ENCODE measurements at places on chromosomes 2 and 18.

DNA sequence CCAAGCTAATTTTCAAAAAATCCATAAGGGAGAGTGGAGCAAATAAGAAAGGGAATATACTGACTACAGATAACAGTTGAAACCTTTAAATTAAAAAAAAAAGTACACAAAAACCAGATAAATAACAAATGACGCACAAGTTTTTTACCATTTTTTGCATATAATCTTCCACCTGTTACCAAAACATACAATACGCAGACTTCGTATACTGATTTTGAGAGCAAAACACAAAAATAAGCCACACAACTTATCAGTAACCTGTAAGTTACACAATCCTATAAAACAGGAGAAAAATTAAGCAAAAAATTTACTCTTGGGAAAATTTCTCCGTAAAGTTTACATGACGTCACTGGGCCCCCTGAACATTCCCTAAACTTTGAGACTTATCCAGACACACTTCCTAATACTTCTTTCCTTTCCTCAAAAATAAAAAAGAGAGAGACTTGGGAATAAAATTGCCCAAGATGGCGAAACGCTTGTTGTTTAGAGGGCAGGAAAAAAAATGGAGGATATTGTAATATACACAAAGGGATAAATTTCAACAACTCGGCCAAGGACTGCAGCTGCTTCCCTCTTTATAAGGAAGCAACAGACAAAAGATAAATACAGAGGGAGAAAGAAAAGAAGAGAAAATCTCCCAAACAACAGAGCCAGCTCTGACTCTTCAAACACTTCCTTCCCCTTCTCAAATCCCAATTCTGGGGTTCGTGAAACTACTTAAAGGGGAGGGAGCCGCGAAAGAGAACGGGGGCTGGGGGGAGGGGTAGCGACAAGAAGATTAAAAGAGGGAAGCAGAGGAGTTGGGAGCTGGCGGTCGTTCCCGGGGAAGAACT lies 1.6 kb downstream of the BAZ2B start:
- peak; percentile 46 for DNase-seq

- no peak for DNase-seq
Observed at GRCh38 chr2:101843048-101843447, 145.5 kb downstream of the MAP4K4 start.

GRCh38 chr2:202113571-202114142 lies 40.6 kb downstream of the KIAA2012 start:
- DNase-seq: no peak

DNA sequence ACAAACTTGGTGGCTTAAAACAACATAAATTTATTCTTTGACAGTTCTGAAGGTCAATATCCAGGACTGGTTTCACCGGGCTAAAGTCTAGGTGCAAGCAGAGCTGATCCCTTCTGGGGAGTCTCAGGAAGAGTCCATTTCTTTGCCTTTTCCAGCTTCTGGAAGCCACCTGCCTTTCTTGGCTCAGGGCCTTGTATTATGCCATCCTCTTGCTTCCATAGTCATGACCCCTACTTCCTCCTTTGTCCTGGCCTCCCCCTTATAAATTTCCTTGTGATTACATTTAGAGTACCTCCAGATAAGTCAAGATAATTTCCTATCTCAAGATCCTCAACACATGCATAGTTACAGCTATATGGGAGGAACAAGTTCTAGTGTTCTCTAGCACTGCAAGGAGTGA lies 1089.5 kb downstream of the LRP1B start:
- DNase-seq: no peak

DNA sequence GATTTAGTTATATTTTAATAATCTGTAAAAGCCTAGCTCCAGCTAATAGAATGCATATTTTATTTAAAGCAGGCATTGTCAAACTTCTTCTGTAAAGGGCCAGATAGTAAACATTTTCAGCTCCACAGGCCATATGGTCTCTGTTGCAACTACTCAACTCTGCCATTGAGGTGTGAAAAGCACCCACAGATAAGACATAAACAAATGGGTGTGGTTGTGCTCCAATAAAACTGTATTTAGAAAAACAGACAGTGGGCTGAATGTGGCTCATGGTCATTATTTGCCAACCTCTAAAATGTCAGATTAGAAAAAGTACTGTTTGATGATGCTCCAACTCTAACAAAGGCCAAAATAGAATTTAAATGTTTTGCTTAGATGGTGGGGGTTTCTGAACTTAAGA lies 519.9 kb downstream of the RNF144A start:
- peak; percentile 29 for DNase-seq

DNA sequence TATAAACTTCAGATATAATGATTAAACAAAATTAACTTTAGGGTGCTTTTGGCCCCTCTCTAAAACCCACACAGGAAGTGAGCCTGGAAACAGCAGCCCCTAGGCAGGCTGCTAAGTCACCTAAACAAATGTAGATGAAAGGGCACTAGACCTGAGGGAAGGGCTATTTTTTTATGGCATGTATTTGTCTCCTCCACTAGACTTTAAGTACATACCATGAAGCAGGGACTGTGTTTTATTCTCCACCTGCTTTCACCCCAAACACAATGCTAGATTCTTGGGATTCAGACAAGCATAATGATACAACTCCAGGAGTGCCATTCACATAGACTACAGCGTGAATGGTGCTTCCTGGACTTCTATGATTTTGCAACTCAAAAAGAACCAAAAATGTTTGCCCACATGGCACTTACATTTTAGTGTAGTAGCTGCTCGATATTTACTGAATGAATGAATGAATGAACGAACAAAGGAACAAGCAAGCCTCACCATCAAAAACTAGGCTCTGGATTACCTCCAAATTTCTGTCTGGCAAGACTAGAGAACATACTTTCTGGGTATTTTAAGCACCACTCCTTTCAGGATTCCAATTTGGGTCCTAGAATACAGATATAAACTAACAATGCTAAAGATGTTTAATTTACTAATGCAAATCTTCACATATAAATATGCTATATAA lies 10.1 kb downstream of the ATAD2B start:
- DNase-seq: no peak

- no peak for DNase-seq
Observed at GRCh38 chr2:14828968-14829367, 196.5 kb downstream of the LRATD1 start.

DNA sequence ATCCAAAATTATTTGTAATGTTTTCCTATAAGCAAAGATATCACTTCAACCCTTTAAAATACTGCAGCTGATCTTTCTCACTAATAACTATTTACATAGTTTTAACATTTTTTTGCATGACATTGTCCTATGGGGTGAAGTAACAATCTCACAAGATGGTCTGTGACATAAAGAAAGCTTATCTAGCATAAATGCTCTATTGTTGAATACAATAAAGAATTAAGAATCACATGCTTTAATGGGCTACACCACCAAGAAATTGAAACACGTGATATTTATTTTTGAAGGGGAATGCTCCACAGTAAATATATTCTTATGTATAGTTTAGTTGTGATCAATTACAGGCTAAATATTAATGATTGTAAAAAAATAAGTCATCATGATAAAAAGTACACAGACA lies 441.1 kb downstream of the PTH2R start:
- DNase-seq: no peak

- peak; percentile 33 for DNase-seq
Observed at GRCh38 chr2:161199912-161200701, 39.9 kb downstream of the TANK start.

DNA sequence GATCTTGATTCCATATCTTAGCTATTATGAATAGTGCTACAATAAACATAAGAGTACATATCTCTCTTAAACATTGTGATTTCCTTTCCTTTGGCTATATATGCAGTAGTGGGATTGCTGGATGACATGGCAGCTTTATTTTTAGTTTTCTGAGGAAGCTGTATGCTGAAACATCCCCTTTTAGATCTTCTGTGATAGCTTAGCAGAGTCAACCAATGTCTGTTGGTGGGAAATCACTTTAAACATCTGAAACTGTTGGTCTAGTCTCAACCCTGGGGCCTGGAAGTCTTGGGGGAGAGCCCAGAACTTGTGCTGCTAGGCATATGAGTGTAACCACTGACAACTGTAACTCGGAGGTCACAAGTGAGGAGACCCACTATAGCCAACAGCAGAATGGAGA lies 378.6 kb upstream of the SLC14A2 start:
- DNase-seq: no peak

GRCh38 chr2:27136751-27137150 lies 2.3 kb upstream of the PREB start:
- DNase-seq: no peak

- no peak for DNase-seq
Observed at GRCh38 chr2:59308108-59308507, 1067.0 kb upstream of the FANCL start.

- no peak for DNase-seq
Observed at GRCh38 chr2:13474538-13474937, 757.8 kb downstream of the TRIB2 start.

DNA sequence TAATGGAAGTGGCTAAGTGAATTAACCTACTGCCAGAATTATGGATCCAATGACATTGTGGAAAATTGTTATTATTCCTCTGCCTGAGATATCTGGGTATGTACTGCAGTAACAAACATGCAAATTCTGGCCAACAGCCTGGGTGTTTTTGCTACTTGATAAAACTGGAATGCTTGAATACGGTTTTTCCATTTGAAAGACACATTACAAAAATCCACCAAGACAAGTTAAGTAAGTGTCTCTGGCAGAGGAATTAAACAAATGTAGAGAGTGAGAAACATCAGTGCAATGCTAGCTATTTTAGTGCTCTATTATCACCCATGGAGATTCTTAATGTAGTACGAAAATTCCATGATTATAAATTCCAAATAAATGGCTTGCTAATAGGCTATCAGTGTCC lies 312.4 kb upstream of the MEIS1 start:
- DNase-seq: no peak

- peak; percentile 24 for DNase-seq
Observed at GRCh38 chr18:9147440-9148202, 11.0 kb downstream of the ANKRD12 start.

- DNase-seq: no peak
Observed at GRCh38 chr2:220664272-220665107, 907.6 kb downstream of the EPHA4 start.

GRCh38 chr2:69013142-69013839 lies at the start of gene ANTXR1:
Gene ANTXR1, plus strand, starts transcription at chr2:69013179. Its CDS starts 321 bp downstream, at chr2:69013500.
- peak; percentile 61 for DNase-seq

GRCh38 chr2:172109988-172110811 lies 7.5 kb upstream of the DLX2 start:
- DNase-seq: no peak

DNA sequence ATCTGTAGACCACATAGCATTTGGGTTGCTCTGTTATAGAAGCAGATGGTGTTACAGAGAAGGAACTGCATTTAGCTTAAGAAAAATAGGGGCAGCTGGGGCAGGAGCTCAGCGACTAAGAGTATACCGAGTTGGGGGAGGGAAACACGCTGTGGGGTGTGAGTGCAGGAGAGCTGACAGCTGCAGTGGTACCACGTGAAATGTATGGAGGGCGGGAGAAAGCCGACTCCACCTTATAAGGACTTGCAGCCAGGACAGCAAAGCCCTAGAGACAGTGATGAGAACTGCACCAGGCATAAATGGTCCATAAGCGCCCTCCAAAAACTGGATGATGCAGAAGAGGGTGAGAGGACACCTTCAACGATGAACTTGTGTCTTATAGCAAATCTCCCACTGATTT lies 237.6 kb downstream of the PRKCE start:
- peak; percentile 99 for DNase-seq

- no peak for DNase-seq
Observed at GRCh38 chr2:236875906-236876505, 209.7 kb upstream of the COPS8 start.

DNA sequence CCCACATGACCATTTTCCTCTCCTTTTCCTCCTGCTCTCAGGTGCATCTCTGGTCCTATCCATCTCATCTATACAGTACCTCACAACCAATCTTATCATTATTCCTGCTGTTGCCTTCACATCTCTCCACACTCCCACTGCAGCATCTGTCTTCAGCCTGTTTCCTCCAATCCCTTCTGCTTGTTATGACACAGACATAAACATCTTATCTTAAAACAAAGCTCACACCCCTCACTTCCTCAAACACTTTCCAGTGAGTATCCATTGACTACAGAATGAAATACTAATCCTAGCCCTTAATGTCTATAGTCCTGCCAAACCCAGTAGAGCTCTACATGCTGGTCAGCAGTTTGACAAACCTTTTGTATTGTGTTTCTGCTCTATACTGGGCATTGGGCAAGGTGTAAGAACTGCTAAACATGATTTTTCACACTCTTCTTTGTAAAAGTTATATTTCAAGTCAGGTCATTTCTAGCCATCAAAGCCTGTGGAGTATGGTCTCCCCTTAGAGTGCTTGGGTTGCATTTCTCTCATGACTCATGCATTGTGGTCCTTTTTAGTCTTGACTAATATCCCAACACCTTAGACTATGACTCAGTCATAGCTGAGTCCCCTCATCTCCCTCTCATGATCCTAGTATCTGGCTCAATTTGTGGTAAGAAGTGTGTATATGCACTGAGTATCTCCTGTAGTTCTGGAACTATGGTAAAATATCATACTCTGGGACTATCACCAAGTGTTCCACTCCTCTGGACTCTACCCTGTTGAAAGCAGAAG lies 187.0 kb downstream of the CYRIA start:
- DNase-seq: no peak
